Fibroblast of mammary gland (primary cell): ENCODE measurements at places on chromosomes 7 and 10.

GRCh38 chr7:23532490-23533237, 883 bp upstream of the TRA2A start:
- DNase-seq: no peak

DNA sequence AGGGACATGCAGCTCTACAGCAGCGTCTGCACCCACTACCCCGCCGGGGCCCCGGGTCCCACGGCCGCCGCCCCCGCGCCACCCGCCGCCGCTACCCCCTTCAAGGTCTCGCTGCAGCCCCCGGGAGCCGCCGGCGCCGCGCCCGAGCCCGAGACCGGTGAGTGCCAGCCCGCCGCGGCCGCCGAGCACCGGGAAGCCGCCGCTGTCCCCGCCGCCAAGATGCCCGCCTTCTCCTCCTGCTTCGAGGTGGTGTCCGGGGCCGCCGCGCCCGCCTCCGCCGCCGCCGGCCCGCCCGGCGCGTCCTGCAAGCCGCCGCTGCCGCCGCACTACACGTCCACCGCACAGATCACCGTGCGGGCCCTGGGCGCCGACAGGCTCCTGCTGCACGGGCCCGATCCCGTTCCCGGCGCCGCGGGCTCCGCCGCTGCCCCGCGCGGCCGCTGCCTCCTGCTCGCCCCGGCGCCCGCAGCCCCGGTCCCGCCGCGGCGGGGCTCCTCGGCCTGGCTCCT, 631 bp downstream of the OTUD1 start:
- DNase-seq: no peak

- DNase-seq: no peak
Measured at GRCh38 chr7:2038931-2039728, 193.6 kb downstream of the MAD1L1 start.

GRCh38 chr10:130741901-130742855, 569.3 kb downstream of the TCERG1L start:
- DNase-seq: no peak

- DNase-seq: no peak
Measured at GRCh38 chr7:23593706-23594105, 3.5 kb upstream of the CCDC126 start.

DNA sequence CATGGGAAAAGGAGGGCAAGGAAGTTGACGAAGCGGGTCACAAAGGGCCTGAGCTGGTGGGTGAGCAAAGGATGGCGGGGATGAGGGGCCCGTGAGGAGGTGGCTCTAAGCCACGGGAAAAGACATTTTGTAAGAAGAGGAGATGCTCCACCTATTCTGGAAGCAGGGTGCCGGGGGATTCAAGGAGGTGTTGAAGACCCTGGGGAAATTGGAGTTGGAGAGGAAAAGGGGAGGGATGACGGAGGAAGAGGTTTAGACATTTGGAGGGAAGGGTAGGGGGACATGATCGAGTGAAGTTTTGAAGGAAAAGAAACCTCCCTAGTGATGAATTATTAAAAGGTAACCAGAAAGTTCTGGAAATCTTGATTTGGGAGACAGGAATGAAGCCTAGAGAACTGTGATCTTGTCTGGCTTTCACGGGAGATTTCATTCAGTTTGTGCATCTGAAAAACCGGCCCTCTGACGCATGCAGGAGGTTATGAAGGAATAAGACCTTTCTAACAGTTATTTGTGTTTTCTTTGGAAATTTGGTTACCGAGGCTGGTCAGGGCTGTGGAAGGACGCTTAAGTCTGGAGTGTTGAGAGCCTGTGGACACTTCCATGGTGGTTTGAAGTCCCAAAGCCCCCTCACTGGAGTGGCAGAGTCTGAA, 1.4 kb downstream of the SMO start:
- DNase-seq: peak; percentile 17

- DNase-seq: no peak
Measured at GRCh38 chr10:89224739-89225443, 17.8 kb upstream of the CH25H start.

DNA sequence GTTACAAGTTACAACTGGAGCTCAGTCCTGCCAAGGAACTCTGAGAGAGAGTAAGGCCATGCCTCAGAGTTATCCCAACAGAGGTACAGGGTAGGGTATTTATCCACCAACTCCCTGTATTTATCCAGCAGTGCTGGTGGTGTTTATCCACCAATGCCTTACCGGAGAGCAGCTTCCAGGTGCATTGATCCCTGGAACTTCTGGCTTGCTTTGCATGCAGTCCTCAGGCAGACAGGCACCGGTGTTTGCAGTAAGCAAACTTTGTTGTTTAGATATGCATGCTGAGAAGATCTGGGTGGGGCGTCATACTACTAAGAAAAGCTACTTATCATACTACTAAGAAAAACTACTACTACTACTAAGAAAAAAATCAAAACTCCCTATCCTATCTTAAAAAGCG, 92.4 kb downstream of the CYP26A1 start:
- DNase-seq: no peak
